ENCODE measurements at places on chromosomes 7 and 10.

DNA sequence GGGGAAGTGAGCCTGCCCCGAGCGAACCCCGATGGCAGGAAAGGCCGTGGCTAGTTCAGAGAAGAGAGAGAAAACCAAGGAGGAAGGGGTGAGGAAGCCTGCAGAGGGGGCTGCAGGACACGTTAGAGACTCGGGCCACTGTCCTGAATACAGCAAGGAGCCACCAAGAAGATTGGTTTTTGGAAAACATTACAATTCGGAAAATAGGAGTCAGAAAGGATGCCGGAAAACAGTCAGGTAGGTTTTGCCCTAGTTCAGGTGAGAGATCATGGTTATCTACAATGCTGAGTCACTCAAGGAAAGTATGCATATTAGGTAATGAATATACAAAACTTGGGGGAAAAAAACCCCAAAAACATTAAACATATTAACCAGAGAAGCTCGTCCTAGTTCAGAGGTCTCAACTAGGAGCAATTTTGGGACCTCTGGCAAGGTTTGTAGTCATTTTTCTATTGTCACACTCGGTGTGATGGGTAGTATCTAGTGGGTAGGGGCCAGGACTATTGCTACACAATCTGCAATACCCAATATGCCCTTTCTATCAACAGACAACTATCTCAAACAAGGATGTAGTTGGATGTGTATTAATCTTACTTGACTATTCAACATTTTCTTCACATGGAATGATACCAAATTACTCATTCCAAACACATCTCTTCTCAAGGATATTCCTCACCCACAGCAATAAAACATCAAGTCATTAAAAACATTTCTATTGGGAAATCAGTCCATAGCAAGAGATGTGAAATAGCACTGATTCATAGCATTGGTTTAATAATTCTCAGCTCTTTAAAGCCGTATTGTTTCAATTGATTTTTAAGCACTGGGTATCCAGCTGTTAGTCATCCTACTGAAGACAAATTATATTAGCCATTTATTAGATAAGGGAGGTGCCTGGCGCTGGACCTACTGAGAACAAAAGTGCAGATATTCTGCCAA is 74.4 kb upstream of the RSU1 start:
- DNase-seq = peak; percentile 47
- H3K36me3 ChIP-seq = no peaks in the 10 kb centered on the region
- H3K27ac ChIP-seq = peak overlapping the region; percentile 11
- H3K4me1 ChIP-seq = no peaks in the 10 kb centered on the region
- H3K27me3 ChIP-seq = no peaks in the 10 kb centered on the region
- H3K4me3 ChIP-seq = no peak overlapping the region

DNA sequence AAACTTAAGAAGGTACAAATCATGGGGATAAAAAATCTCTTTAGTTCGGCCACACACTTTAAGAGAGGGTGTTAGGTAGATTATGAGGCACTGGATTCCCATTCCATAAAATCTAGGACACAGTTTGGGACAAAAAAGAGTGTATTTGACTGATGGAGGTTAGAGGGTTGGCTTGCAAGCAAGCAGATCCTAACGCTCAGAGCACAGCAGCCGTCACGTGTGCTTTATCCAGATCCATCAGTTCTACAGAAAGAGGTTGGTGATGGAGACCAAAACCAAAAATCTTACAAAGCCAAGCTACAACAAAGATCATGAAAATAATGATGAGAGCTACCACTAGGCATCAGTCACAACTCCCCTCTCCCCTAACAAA is 549.4 kb downstream of the TNS3 start:
- no peak for DNase-seq
- no peaks in the 10 kb centered on the region for H3K36me3 ChIP-seq
- no peak overlapping the region for H3K27ac ChIP-seq
- H3K4me1 ChIP-seq = peaks cover 3% of the 10 kb centered on the region

GRCh38 chr7:67105377-67105776 is 108.7 kb downstream of the TYW1 start:
- H3K27ac ChIP-seq = no peak overlapping the region
- no peaks in the 10 kb centered on the region for H3K27me3 ChIP-seq
- H3K36me3 ChIP-seq = no peaks in the 10 kb centered on the region
- H3K4me3 ChIP-seq = no peak overlapping the region

- no peaks in the 10 kb centered on the region for H3K4me1 ChIP-seq
- peak; percentile 64 for DNase-seq
- H3K4me3 ChIP-seq = no peak overlapping the region
- H3K27me3 ChIP-seq = no peaks in the 10 kb centered on the region
- H3K36me3 ChIP-seq = no peaks in the 10 kb centered on the region
These were observed 2.9 kb upstream of the MYOZ1 start for GRCh38 chr10:73644015-73644743.

DNA sequence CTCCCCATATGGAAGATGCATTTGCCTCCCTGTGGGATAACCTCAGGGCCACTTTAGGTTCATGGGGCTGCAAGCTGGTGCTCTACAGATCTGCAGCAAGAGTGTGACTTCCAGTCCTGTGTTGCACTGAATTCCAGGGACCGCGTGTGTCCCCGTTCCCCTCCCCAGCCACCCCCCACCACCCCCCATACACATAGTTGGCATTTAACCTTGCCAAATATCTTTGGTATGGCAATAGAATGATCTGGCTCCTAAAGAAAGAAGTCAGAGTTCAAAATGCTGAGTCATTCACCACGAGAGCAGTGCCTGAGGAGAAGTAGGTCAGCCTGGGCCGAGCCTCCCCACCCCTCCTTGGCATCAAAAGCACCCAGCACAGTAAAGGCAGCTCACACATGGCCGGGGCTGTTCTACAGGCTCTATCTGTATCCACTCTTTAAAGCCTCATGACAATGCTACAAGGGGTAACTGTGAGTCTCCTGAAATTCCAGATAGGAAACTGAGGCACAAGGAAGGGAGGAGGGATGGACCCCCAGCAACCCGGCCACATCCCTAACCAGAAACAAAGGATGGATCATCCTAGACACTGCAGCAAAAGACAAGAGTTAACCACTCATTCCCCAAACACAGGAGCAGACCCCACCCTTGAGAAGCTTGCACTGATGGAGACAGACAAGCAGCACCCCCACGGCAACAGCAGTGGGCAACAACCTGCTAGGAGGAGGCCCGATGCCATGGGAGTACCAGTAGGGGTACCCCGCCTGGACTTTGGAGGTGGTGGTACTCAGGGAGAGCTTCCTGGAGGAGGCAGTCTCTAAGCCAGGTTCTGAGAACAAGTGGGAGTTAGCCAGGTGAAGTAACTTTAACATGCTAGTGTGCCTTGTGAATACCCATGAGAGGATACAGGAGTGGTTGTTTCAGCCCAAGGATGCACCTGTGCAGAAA is 70.3 kb upstream of the NANOS1 start:
- peaks cover 17% of the 10 kb centered on the region for H3K4me1 ChIP-seq
- peak; percentile 36 for DNase-seq
- H3K27ac ChIP-seq = no peak overlapping the region

DNA sequence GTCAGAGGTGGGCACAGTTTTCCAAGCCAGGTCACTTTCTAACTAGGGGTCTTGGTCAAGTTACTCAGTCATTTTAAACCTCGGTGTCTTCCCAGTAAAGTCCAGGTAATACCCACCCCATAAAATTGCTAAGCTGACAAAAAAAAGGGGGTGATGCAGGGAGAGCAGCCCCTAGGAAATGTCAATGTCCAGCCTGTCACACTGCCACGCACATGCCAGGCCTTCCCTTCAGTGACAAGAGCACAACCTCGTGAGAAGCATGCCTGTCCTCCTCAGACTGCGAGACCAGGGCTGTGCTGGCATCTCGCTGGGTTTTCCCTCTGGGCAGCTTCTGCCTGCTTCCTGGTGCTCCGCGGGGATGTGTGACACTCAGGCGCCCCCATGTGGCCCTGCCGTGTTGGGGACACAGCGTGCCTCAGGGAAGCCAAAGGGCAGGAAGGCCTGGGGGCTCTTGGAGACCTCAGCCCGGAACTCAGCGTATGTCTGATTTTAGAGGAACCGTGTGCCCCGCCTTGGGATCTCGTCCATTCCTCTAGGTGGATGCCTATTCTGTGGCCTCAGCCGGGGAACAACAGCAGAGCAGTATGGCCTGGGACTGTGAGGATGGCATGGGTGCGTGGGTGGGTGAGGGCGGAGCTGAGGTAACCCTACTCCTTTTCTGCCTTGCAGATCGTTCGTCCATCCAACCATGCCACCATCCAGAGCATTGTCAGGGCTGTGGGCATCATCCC is 10.2 kb upstream of the GDF2 start:
- peak overlapping the region; percentile 45 for H3K27ac ChIP-seq
- no peaks in the 10 kb centered on the region for H3K27me3 ChIP-seq
- DNase-seq = peak; percentile 85
- H3K36me3 ChIP-seq = no peaks in the 10 kb centered on the region
- peaks cover 12% of the 10 kb centered on the region for H3K4me1 ChIP-seq
- H3K4me3 ChIP-seq = no peak overlapping the region

GRCh38 chr10:102704915-102705314 is 9.3 kb downstream of the ARL3 start:
- no peak overlapping the region for H3K27ac ChIP-seq
- no peaks in the 10 kb centered on the region for H3K27me3 ChIP-seq
- DNase-seq = no peak
- H3K4me1 ChIP-seq = no peaks in the 10 kb centered on the region
- no peaks in the 10 kb centered on the region for H3K36me3 ChIP-seq

GRCh38 chr7:134709197-134709596 is 62.5 kb downstream of the BPGM start:
- H3K36me3 ChIP-seq = no peaks in the 10 kb centered on the region
- H3K27ac ChIP-seq = no peak overlapping the region
- no peaks in the 10 kb centered on the region for H3K4me1 ChIP-seq

DNA sequence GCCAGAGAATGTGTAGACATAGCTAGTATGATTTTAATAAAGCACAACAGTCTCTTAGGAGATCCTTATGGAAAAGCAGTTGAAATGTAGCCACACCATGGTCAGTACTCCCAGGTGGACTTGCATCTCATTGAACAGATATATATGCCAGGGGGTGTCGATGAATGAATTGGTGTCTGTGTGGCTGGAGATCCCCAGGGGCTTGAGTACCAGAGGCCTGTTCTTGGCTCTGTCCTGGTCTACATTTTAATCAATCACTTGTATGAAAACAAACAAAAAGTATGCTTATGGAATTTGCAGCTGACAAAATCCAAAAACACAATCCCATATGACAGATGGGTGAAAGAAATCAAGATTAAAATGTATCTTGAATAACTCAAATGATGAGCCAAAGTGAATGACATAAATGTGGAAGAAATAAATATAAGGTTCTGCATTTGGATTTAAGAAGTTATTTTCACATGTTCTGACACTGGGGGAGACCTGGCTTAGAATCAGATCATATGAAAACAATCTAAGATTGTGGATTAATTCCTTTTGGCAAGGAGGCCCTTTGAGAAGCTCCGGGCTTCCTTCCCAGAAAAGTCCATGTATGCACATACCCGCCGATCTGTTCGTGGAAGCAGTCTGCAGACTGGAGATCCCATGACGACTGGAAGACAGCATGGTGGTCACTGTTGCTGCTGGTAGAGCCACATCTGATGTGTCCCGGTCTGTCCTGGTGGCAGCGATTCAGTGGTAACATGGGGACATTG is 15.6 kb downstream of the CLEC2L start:
- no peak for DNase-seq
- H3K4me1 ChIP-seq = no peaks in the 10 kb centered on the region
- H3K27ac ChIP-seq = no peak overlapping the region

DNA sequence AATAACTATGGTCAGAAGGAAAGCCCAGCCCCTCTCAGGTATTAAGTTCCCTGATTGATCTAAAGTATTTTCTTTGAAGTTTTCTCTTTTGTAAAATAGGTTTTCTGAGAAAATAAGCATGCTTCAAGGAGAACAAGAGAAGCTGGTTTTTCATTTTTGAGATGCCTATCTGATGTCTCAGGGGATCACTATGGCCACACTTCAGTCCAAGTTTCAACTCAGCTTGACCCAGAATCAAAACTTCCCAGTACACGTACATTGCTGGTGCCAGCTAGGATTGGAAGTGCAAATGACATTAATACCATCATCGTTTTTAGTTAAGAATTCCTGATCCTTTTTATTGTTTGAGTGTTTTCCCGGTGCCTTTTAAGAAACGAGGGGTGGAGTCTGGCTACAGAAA is 7.2 kb downstream of the ITIH5 start:
- H3K4me3 ChIP-seq = no peak overlapping the region
- H3K27me3 ChIP-seq = peaks cover 12% of the 10 kb centered on the region
- no peaks in the 10 kb centered on the region for H3K36me3 ChIP-seq
- H3K4me1 ChIP-seq = no peaks in the 10 kb centered on the region
- no peak for DNase-seq

DNA sequence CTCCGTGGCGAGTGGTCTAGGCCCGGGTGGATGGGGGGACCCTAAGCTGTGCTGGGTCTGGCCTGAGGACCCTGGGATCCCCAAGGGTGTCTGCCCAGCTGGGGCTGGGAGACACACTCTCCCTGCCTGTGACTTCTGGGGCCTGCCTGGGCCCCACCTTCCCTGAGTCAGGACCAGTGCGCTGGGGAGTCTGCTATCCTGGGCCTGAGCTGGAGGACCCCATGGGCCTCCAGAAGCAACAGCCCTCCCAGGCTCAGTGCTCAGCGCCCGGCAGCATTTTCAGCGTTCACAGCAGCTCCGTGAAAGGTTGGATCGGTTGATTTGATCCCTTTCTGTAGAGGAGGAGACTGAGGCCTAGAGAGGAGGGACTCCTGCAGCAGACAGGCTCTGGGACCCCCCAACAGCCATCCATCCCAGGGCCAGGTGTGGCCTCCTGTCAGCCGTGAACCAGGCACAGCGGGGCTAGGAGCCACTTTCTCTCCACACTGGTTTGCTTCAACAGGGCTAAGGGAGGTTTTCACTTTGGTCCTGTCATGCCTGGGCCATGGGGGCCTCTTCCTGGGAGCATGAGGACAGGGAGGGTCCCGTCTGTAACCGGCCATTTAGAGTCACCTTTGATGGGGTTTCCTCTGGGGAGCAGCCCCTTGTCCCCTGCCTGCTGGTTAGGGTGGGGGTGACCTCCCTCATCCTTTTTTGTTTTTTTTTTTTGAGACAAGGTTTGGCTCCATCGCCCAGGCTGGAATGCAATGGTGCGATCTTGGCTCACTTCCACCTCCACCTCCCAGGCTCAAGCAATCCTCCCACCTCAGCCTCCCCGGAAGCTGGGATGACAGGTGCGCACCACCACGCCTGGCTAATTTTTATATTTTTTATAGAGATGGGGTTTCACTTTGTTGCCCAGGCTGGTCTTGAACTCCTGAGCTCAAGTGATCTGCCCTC is 12.4 kb downstream of the FOXL3 start:
- H3K4me3 ChIP-seq = no peak overlapping the region
- H3K27me3 ChIP-seq = no peaks in the 10 kb centered on the region
- H3K27ac ChIP-seq = no peak overlapping the region

- no peaks in the 10 kb centered on the region for H3K4me1 ChIP-seq
- peaks cover 40% of the 10 kb centered on the region for H3K27me3 ChIP-seq
These were observed 148.7 kb upstream of the MKI67 start for GRCh38 chr10:128274938-128275337.

DNA sequence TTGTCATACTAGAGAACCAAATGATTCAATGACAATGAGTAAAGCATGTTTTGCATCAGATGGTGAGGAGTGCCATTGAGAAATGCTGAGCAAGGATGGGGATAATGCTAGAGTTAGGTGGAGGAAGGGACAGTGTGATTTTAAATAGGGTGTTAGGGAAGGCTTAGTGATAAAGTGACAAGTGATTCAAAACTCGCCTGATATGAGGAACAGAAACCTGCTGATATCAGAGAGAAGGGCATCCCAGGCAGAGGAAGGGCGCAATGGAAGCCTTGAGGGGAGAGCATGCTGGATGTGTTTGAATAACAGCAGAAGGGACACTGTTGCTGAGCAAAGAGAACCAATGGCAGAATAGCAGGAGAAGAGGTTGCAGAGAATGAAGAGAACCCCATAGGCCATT is 196.2 kb downstream of the NRG3 start:
- no peaks in the 10 kb centered on the region for H3K4me1 ChIP-seq
- H3K27ac ChIP-seq = no peak overlapping the region
- no peak overlapping the region for H3K4me3 ChIP-seq
- no peaks in the 10 kb centered on the region for H3K27me3 ChIP-seq
- no peak for DNase-seq
